ENCODE measurements at places on chromosomes 6 and 20. TPM values are rescaled to one million over a fixed set of nuclear protein-coding genes. Genes with fewer than 3 reads are reported as not detected.

Gene VNN1
- total RNA-seq = not detected

Gene PSORS1C2
- total RNA-seq = not detected

Gene RAD21L1
- total RNA-seq = 0.14 TPM

Gene PRKN
- 0.59 TPM for total RNA-seq

Gene DEFB118
- total RNA-seq = not detected

Gene HSPA12B
- total RNA-seq = 7.9 TPM

DNA sequence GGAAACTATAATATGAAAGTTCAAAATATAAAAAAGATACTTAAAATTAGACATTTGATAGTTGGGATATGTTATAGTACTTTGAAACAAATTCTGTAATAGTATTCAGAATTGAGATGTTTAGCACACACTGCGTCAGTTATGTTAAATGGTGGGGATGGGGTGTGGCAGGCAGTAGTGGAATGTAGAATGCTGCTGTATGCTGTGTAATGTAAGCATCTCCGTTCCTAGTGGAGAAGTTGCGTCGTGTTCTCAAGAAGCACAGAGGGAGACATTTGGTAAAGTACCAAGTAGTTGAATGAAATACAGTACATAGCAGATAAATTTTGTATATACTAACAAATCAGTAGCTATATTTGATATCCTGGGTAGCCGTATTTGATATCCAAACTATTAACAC lies 192.4 kb downstream of the ZFAND3 start:
- no peak for DNase-seq

DNA sequence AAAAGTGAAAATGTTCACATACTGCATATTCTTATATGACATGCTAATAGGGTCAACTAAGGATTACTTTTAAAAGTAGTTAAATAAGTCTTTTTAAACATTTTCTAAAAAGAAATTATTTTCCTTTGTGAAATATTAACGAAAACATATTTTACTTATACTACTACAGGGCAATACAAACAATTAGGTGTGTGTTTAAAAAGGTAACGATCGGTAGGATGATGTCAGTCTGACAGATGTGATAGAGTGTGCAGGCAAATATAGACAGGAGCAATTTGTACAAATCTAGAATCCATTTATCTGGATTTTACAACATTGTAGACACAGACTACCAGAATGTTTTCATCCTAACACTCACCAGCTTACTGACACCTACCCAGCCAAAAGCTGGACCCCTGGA lies 257.5 kb downstream of the FOXC1 start:
- DNase-seq = no peak

DNA sequence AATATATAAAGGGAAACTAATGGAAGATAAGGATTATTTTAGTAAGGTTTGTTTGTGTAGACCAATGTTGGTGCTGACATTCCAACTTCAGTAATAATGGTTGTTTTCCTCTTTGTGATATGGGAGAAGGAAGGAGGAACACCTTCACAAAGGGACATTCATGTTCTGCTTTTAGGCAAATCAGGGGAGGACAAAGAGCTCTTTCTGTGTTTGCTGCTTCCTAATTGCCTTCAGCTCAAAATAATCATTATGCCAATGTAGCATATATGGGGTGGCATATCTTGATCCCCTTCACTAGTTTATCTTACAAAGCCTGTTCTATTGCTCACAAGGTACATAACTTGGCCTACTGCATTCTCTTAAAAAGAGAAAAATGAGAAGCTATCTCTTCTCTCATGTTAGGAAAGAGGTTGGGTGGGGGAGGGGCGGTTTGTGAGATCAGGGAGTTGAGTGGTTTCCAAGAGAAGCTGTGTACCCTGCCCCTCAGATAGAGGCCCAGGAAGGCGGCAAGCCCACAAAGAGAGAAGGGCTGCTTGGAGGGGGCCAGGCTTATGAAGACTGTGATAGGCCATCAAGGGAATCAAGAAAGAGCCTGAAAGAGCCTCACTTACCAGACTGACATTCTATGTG lies 4.7 kb upstream of the ADGRG6 start:
- DNase-seq = no peak

DNA sequence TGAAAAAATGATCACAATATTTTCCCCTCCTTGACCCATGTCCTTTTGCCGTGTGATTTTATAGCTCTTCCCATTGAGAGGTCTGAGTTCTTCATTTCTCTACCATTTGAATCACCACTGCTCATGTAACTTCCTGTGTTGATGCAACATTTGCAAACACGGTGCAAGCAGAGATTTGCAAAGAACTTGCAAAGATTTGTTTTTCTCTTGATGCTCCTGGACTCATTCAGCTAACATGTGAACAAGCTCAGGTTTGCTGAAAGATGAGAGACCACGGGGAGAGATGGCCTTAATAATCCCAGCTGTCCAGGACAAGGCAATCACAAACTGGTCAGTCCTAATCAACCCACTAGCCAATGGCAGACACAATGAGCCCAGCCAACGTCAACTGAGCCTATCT lies 8.6 kb downstream of the VNN2 start:
- no peak for DNase-seq

DNA sequence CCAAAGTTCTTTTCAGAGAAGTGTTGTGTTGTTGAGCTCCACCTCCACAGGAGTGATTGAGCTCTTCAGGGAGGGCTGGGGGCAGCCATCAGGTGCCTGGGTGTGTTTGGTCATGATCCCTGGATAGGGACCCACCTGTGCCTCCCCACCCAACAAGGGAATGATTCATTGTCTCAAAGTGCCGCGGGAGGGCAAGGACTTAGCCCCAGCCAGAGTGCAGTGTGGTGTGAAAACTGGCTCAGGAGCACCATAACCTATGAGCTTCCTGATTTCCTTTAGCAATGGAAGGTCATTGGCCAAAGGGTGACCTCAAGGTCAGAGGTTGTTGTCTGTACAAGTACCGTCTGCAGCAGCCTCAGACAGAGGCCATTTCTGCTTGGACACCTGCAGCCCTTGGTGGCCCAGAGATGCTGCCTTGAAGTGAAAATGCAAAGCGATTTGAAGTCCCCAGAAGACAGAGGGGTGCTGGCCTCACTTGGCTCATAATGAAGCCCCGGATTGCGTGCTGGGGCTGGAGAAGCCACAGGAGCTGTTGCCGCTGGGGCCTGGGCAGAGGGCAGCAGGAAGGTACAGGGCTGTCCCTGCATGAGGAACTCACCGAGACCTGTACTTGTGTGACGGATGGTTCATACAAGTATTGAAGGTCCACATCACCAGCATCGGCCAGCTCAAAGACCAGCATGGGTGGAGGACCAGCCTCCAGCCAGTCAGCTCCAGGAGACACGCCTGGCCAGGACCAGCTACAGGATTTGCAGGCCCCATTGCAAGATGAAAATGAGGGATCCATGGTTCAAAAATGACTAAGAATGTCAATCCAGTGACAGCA lies 100.6 kb upstream of the DUSP22 start:
- no peak for DNase-seq

DNA sequence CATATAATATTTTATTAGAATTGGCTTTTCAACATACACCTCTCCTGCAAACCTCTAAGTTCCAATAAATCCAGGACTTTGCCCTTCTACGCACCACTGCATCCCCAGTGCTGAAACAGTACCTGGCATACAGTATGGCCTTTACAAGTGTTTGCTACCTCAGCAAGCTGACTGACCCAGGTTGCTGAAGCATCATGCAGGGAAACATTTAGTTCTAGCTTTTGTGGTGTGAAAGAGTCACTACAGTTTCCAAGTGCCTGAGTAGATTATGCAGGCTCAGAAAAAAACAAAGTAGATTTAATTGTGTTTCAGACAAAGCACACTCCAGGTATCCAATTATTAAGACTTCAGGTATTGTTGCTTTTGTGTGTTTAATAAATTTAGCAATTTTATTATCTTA lies 614.2 kb upstream of the NRSN1 start:
- DNase-seq = no peak

DNA sequence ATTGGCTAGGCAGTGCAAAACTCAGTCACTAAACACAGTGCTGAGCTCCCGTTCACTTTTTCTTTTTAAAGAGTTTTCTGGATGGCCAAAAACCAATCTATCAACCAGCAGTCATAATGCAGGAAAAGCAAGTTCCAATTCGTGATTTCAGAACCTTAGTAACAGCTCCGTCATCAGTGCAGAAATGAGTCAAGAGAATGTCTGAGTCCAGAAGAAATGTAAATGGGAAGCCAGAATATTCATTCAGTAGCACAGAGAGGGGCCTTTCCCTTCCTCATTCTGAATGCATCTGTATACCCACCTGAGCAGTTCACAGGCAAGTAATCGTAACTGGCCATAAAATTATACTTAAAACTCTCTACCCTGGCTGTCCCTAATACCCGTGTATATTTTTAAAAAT lies 20.4 kb downstream of the HUS1B start:
- no peak for DNase-seq

- no peak for DNase-seq
Observed at GRCh38 chr6:157904999-157905398, 76.7 kb upstream of the SYNJ2 start.

DNA sequence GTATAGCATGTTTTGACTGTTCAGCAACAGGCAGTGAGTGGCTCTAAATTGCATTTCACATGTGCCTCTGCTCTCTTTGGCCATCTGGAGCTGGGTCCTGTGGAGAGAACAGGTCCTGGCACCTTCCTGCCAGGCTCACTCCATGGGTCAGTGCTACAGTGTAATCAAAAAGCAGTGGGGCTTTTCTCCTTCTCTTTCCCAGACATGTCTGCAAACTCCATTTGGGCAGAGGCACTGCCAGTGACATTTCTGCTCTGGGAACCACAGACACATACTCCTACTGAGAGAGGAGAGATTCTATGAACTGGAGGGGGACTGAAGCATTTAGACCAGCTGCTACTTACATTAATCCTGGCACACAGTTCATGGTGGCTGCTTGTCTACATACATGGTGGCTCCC lies 68.3 kb upstream of the TRAF3IP2 start:
- no peak for DNase-seq

DNA sequence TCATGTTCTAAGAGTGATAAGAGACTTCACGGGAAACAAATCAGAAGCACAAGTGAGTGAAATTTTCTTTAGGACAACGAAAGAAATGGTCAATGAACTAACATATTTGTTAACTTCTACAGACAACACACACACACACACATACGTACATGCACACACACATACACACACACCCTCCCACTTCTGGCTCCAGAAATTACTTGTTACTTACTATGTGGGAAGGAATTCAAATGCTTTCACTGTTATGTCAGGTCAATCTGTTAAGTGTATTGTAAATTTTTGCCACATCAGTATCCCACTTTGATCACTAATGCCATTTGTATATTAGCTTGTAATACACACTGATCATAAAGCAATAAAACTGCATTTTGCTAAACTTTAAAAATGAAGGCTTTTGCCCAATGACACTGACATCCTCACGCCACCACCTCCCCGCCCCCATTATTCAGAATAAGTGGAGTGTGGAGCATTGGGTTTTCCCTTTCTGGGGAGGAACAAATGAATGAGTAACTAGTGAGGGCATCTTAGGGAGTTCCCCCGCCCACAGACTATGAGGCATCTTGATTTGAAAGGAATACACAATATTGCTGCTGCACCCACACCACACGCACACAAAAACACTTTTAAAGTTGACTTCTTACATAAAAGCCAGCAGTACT lies 76.2 kb downstream of the ATXN1 start:
- DNase-seq = no peak

- DNase-seq = no peak
Observed at GRCh38 chr6:122861594-122861993, 72.5 kb downstream of the SMPDL3A start.

DNA sequence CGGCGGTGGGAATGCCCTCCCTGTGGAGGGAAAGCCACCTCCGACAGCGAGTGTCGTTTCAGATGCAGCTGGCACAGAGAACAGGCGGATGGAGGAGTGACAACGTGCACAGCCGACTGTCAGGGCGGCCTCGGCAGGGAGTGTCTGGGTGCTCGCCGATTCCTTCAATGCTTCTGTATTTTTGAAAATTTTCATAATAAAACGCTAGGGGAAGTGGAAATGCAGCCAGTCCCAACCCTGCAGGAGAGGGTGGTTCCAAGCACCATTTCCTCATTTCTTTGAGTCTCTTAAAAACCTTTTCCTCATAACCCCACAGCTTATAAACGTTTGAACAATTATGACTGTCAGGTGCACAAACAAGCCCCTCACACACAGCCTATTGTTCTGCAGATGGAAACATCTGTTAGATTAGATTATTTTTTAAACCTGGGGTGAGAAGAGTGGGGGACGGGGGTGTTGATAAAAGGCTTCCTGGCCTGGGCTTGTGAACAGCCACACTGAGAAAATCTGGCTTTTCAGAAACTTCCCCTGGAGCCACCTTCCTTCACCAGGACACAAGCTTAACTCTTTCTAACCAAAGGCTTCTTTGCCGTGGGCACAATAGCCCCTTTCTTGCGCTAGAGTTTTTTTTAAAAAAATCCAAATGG lies 228.9 kb downstream of the ANKRD60 start:
- no peak for DNase-seq

- DNase-seq = no peak
Observed at GRCh38 chr6:113629975-113630737, 227.0 kb upstream of the MARCKS start.

DNA sequence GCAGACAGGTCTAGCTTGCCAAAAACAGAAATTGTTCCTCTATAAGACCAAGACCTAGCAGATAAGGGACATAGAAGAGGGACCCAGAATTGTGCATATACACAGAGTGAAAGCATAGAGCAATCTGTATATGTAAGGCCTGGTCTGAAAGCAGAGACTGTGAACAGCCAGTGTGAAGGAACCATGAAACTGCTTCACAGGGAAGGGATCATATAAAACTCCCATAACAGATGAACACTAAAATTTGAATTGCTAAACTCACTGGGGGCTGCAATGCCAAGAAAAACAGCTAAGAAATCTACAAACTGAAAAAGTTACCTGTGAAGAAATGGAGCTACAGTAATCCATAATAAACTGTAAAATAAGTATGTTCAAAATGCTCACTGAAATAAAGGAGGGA lies 7.0 kb downstream of the ZUP1 start:
- DNase-seq = no peak

DNA sequence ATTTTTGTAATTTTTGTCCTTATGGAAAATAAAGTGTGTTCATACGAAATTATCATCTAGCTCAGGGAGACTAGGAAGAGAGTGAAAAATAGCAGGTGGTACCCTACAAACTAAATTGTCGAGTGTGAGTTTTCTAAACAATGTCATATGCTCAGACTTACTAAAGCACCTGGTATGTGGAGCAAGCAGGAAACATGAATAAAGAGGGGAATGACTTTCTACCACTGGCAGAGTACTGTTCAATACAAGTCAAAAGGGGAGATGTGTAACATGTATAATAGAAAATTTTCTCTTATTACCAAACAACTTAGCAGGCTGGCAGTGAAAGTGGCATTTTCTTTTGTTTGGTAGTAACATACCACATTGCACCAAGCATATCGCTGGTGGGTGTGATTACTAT lies 36.1 kb downstream of the CTNNBL1 start:
- peak; percentile 4 for DNase-seq

DNA sequence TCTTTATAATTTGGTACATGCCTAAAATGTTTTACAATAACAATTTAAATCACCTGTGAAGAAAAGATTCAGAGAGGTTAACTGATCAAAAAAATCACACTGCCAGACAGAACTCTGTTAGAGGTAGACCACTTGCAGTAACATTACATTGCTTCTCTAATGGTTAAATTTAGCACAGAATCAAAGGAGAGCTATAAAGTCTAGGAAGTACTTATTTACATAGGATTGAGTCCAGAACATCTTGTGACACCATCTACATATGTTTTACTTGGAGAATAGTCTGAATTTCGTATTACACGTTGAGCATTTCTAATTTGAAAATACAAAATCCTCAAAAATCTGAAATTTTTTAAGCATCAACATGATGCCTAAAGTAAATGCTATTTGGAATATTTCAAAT lies 17.2 kb upstream of the TBC1D20 start:
- DNase-seq = no peak

GRCh38 chr20:13331536-13331935 lies 110.5 kb downstream of the ISM1 start:
- DNase-seq = no peak

GRCh38 chr6:113442040-113442439 lies 415.1 kb upstream of the MARCKS start:
- DNase-seq = no peak
